Activated naive CD4-positive, alpha-beta T cell treated with anti-CD3 and anti-CD28 coated beads for 36 hours (primary cell): ENCODE measurements at places on chromosomes 2 and 18.

GRCh38 chr18:34458410-34458977, 233.8 kb upstream of the NOL4 start:
- DNase-seq, result no peak

GRCh38 chr2:44549099-44549471, 187.3 kb downstream of the CAMKMT start:
- no peak for DNase-seq

DNA sequence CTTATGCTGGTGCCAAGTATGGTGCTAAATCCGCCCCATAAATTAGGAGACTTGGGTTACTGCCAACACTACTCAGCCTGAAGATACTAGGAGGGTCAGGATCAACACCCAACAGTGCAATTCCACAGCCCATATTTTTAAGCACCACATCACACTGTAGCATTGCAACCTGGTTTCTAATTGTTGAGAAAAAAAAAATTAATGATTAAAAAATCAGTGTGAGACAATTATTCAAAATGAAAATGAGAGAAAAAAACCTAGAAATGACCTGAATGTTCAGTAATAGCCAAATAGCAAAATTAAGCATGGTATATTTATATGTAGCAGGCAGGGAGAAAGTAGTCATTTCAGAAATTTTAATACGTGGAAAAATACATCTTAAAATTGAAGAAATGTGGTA, 29.2 kb upstream of the HNRNPLL start:
- no peak for DNase-seq

DNA sequence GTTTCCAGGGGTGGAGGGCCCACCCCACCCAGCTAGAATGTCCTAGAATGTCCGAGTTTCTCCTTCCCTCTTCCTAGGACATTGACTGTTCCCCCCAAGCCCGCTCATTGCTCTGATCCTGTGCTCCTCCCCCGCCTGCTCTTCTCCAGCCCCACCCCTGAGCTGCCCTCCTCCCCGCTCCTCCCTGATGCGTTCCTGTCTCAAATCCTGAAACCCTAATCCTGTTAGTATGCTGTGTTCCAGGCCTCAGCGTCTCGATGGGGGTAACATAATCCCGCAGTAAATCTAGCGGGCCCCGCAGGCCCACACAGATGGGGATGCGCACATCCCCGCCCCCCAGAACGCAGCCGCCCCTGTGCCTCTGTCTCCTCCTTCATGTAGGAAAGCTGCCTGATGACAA, 51.3 kb downstream of the NRP2 start:
- DNase-seq, result no peak

DNA sequence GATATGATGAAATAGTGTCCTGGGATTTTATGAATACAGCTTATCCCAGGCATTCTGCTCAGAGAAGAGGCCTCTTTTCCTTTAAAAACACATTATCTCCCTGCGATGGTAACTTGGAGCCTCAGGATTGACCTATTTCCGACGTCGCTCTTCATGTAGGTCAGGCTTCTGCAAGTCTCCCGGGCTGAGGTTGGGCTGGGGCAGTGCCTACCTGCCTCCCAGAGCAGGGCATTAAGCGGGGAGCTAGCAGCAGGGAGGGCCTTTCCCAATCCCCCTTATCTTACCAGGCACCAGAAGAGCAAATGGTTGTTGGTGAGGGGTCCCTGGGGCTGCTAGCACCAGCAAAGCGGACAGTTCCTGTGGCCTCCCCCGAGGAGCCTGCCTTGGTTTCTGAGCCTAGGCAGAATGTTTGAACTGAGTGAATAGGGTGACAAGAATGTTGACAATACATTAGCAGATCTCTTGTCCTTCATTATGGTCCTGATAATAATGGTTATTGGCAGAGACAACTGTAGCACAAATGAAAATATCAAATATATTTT, 60.2 kb downstream of the TRPM8 start:
- no peak for DNase-seq

- DNase-seq, result peak; percentile 46
Observed at GRCh38 chr2:207337234-207338219, 171.8 kb upstream of the KLF7 start.
